ENCODE measurements at places on chromosomes 6 and 20.

- no peak for DNase-seq
These were observed 25.0 kb downstream of the DDO start for GRCh38 chr6:110390404-110390803.

DNA sequence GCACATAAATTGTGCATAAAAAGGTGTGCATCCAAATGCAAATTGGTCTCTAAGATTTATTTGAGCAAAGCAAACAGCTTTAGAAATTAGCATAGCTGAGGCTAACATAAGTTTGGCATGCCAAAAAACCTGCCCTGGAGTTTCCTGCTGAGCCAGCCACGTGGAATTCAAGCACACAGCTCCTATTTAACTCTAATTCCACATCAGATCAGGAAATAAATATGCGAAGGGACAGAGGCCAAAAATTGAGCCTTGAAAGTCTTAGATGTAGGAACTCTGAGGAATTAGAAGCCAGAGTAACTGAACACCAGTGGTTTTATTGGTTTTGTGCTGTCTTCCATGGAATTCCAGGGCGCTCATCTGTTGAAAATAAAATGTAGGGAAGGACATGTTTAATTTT lies 19.6 kb downstream of the SOBP start:
- DNase-seq, result no peak

DNA sequence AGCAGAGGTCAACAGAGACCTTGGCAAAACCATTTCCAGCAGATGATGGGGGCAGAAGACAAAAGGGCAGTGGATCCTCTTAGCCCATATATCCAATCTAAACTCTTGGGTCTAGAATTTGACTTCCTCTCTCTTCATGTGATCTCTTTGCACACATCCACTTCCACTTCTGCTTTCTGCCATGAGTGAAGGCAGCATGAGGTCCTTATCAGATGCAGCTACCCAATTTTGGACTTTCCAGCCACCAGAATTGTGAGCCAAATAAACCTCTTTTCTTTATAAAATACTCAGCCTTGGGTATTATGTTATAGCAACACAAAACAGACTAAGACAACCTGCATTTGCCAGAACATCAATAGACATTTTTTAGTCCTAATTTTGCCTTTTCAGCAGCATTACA lies 191.6 kb downstream of the ADAT2 start:
- no peak for DNase-seq

- no peak for DNase-seq
These were observed 57.4 kb downstream of the SLC24A3 start for GRCh38 chr20:19269737-19270340.

DNA sequence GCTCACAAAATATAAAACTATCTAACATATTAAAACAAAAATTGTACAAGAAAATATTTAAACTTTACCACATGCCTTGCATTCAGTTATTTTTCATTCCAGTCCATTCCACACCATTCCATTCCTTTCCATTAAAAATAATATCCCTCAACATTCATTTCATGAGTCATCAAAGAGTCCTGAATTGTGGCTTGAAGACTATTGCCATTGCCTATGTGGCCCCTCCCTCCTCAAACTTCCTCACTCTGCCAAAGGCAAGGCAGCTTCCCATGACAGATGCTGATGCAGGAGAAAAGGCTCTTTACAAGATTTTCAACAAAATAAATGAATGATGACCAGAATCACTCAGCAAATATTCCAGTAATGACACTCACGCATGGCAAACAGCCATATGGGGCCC lies 31.7 kb downstream of the IL20RA start:
- no peak for DNase-seq

DNA sequence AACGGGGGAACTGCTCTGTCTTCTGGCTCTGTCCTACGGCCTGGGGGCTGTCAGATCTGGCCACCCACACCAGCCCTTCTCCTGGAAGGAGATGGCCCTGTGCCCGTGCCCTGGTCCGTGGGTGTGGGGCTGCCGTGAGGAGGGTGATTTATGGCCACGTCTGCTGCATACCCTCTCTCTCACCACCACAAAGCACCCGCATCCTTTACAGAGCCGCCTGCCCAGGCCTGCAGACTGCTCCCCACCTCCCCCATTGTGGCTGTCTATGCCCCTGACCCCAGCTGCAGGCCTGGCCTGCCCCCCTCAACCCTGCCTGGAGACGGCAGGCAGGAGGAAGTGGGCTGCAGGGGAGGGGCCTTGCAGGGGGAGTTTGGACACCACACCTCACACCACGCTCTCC lies 72.7 kb upstream of the GATA5 start:
- peak; percentile 73 for DNase-seq

- DNase-seq, result no peak
These were observed 302.1 kb downstream of the ZNF217 start for GRCh38 chr20:53291548-53291947.

- peak; percentile 3 for DNase-seq
These were observed 111.0 kb upstream of the TFAP2D start for GRCh38 chr6:50602292-50602691.

DNA sequence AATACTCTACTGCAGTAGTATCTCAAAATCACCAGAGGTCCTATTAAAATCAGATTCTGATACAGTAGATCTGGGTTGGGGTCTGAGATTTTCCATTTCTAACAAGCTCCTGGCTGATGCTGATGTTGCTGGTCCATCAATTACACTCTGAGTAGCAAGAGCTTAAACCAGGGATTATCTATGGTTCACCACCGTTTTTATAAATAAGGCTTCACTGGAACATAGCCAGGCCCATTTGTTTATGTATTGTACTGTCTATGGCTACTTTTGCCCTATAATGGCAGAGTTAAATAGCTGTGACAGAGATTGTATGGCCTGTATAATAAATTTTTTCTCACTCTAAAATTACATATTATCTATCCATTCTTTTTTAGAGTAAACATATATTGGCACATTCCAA lies 53.0 kb downstream of the NUDT3 start:
- DNase-seq, result no peak

Measured in KG1 (cell line).